ENCODE measurements at places on chromosomes 2 and 18.

- no peak for DNase-seq
These were observed 18.7 kb downstream of the IL36B start for GRCh38 chr2:113034016-113034415.

DNA sequence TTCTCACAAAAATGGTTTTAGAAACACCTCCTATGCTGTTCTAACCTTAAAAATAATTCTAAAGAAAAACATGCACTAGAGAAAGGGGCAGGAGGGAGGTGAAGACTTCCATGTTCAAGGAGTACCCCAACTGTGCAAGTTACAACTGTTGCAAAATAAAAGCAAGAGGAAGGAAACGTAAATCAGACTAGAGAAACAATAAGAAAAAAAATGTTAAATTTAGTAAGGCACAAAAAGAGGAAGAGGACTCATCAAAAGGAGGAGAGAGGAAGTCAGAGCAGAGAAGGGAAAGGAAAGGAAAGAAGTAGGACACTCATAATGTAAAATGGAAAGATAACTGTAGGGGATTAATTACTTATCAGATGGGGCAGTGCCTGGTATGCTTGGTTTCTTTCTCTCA is 34.1 kb downstream of the RAPH1 start:
- DNase-seq: no peak

- no peak for DNase-seq
These were observed 40.5 kb downstream of the LONRF2 start for GRCh38 chr2:100281521-100282438.

- DNase-seq: no peak
These were observed 42.5 kb downstream of the CNGA3 start for GRCh38 chr2:98388601-98389250.

DNA sequence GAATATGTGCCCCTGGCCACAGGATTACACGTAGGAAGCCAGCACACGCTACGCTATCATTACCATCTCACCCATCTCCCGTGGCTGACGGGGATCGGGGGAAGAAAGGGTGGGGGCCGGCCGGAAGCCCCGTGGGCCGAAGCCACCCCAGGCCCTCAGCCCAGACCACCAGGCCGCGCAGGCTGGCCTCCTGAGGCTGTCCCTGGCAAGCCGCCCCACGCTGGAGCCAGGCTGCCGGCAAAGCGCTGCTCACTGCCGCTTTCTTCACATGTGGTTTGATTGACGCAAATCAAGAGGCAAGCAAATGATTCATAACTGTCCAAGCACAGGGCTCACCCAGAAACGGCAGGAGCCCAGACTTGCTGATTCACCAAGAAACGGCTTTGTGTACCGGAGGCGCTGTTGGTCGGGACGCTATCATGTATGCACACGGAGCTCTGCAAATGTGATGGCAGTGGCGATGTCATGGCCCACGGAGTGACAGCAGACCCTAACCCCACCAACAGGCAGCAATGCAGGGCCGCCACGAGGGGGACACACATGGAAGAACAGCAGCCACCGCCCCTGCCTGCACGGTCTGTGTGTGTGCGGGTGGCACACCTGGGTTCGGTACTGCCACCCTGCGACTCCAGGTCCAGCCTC is 125.7 kb downstream of the HDAC4 start:
- peak; percentile 97 for DNase-seq

DNA sequence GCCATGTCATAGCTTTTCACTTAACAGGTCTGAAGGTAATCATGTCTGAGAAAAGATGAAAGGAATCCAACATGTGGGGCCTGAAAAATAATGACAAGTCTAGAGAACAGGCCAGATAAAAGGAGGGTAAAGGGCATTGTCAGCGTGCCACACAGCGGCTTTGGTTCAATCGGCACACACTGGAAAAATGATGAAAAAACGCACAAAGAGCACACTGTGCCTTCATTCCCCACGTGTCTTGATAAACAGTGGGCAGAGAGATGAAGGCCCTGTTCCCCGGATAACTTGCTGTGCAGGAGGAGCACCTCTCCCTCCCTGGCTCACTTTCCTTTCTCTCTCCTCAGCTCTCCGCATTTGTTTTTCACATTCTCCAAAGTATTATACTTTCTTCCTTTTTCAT is 766.3 kb downstream of the TDRD15 start:
- DNase-seq: no peak

GRCh38 chr2:16526193-16526592 is 139.4 kb downstream of the CYRIA start:
- DNase-seq: no peak

GRCh38 chr2:70570041-70570661 is 16.5 kb upstream of the TGFA start:
- DNase-seq: peak; percentile 91

- DNase-seq: no peak
These were observed 187.5 kb upstream of the NRXN1 start for GRCh38 chr2:51219468-51219867.

GRCh38 chr2:241540771-241541561 is 17.6 kb upstream of the BOK start:
- DNase-seq: no peak

DNA sequence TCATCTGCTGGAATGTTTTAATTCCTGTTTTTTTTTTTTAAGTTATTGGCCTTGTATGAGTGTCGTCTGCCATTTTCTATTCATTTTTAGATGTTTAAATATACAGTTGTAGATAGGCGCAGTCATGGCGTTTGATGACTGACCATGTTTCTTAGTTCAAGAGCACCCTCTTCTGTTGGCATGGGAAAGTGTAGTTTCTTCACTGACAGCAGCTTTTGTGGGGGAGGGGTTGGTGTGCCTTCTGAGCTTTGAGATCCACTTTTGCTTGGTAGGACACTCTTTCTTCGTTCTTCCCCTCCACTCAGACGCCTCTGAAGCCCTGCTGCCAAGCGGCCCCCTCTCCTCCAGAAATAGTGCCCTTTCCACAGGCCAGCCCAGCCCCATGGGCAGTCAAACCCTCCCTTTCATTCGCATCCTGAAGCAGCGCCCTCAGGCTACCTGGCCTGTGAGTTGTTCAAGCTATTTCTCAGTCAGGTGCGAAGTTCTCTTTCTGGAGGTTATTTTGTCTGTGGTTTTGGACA is 492.0 kb downstream of the TNS1 start:
- DNase-seq: peak; percentile 36

DNA sequence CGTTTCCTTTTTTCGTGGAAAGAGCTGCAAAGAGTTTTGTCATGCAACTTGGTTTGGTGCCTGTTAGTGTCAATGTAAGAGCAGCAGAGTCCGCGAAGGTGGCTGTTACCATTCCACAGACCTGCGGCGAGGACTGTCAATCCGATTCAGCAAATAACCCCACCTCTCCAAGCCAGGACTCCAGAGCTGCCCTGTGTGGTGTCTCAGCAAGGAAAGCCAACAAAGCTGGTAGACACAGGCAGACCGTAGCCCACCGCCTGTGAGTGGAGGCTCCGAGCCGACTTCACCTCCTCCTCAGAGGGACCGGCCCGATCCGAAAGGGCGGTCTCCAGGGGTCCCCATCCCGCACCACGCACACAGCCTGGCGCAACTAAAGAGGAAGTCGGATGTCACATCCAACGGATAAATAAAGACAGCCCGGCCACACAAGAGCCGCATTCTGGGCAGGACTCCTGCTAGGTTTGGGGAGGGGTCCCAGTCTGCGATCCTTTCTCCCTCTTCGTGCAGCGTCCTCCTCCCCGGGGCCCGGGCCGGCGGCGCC is 819 bp downstream of the ANKRD44 start:
- DNase-seq: no peak

DNA sequence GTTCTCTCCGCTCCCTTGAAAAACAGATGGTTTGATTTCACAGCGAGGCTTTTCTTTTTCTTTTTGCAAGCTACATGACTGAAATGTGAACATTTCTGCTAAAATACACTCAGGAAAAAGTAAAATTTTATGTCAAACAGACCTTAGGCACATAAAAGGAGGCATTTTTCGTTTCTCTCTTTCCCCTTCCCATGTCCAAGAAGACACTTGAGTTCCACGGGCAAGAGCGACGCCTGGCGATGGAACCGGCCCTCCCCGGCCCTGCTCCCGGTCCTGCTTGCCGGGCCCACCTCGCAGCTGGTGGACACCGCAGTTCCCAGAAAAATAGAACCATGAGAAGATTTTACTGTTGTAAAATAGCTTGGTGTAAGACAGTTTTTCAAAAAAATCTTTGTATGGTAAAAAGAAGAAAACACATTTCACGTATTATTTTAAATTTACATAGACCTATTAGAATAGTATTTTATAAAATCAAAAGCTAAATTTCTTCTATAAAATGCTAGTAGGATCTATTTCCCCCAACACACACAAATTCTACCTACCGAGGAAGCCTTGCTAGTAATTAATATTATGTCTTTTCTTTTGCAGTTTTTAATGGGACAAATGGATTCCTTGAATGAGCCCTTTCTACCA is 2.3 kb upstream of the ALKAL2 start:
- DNase-seq: peak; percentile 43

DNA sequence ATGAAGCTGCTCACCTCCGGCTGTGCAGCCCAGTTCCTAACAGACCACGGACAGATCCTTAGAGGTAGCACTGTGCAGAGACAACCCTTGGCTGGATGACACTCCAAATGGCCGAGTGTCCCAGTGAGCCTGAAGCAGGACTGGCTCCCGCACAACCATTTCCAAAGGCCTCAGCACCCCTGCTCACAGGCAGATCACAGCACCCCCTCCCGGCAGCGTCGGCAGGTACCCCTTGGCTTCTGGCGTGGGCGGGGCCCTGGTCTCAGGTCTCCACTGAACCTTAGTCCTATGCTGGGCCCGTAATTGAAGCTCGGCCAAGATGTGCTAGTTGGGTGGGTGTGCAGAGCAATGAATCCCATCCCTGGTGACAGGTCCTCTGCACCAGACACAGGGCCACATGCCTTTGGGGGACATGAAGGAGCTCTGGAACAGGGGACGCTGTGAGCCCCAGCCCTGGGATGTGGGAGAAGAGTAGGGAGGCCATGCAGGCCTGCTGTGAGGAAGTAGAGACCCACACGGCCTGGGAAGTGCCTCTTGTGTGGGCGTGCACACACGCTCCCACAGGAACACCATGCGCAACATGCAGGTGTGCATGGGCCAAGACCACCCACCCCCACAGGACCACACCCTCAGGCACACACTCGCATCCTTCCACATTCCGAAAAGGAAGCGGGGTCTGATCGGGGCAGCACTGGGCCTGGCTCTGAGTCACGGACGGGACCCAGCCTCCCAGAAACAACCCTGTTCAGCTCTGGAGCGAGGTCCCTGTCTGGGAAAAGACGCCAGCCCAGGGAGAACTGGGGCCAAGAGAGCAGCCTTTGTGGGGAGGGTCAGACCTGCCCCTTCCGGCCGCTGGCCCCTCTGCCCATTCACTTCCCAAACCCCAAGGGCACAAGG is 2.8 kb downstream of the DUSP2 start:
- no peak for DNase-seq

GRCh38 chr2:180360283-180360618 is 353.2 kb upstream of the CWC22 start:
- no peak for DNase-seq

DNA sequence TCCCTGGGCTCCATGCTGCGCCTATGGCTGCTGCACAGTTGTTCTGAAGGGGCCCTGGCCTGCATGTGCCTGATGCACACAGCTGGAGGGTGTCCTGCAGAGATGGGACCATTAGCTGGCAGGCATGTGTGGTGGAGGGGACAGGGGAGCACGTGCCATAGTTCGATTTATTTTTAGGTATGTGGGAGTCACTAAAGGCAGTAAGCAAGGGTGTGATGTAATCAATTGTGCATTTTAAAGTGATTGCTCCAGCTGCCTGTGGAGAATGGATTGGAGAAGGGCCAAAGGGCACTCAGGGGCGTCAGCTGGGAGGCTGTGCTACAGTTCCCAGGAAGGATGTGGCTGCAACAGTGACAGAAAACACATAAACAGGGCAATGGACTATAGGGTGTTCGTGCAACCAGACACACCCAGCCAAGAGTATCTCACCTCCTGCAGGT is 205.1 kb downstream of the ARL4C start:
- peak; percentile 15 for DNase-seq

DNA sequence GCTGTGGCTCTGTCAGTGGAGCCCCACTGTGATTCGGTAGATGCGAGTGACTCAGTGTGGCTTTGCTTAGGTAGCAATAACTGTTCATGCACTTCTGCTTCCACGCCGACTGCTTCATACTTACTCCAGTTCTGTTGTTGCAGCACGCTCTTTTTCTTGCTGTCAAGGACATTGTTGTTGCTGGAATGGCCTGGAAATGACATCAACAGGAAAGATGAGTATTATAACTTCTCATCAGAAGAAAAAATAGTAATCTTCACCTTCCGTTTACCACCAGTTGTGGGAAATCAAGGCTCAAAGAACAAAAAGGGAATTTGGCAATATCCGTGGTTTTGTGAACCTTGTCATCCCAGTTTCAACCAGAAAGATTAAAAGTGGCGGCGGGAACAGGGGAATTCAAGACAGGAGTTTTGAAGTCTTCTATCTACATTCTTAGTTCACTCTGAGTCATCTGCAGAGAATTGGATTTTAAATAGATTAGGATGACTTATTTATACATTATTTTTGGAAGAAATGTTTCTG is 8.3 kb downstream of the TM4SF20 start:
- DNase-seq: peak; percentile 64

DNA sequence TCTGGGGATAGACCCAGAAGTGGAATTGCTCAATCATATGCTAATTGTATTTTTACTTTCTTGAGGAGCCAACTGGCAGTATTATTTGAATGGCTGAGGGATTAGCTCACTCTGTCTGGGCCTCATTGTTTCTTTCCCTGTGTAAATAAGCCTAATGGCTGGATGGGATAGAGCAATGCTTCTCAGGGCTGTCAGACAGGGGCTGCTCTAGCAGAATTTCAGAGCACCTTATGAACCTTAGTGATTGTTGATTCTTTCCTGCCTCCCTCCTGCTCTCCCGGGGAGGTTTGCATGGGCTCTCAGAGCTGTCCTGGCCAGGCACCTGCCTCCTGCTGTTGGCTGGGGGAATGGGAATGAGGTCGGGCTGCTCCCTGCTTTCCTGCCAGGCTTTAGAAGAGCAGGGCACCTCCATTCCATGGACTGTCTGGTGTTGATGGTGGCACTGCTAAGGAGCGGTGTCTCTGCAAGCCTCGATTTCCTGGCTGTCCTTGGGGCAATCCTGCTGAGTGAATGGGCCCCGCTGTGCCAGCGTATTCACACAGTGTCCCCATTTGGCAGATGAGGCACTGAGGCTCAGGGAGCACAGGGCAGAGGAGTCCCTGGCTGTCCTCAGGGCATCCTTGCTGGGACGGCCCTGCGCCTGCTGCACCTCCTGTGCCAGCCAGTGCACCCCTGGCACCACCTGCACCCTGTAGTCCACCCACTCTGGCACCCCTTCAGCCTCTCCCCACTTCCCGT is 468.2 kb upstream of the HS6ST1 start:
- no peak for DNase-seq

GRCh38 chr2:215659650-215660049 is 223.8 kb upstream of the FN1 start:
- no peak for DNase-seq

DNA sequence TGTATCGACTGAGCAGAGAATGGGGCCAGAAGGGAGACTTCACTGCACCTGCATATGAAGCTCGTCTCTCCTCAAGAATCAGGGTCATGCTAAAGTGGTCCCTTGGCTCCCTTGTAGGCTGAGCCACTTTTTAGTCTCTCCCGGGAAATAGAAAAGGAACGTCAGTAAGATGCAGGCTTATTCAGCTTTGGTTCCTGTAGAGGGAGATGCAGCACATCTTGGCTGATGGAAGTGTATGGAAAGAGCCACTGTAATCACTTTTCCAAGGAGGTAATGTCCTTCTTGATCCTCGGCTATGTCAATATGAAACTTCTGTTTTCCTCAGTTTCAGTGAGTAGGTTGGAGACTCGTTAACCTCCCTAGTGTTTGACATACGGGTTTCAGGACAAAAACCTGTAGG is 235.2 kb downstream of the GCA start:
- no peak for DNase-seq

All from NCI-H226 (cell line).